ENCODE measurements at places on chromosomes 3 and 15.

DNA sequence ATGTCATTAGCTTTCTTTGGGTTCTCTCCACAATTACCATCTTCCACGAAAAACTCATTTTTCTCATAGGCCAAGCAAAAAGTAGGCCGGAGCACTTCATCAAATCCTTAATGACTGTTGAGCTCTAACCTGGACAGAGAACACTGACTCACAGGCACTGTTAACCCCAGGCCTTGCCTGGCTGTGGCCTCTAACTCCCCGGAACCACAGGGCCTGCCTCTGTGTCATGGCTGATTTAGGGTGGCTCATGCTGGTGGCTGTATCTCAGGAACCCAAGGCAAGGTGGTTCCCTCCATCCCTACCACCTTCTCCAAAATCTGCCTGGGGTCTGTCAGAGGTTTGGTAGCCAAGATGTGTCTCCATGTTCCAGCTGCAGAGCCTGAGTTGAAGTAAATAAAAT is 3.6 kb downstream of the CRTAP start:
- DNase-seq = no peak

DNA sequence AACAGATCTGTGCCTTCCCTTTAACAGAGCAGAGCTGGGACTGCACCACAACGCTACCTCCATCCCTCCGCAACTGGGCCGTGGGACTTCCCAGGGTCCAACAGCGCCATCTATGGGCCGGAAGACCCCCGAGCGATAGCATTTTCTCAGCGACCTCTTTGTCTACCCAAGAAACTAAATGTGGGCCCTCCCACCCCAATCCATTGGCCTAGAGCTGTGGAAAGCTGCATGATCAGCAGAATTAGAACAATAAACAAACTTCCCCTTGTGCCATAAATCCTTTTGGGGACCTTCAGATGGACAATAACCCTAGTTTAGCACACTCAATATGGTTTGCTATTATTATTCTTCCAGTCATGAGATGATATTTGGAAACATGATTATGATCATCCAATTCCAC is 74.8 kb upstream of the NTRK3 start:
- peak; percentile 62 for DNase-seq

- DNase-seq = peak; percentile 53
Measured at GRCh38 chr15:76904461-76905012, 603 bp downstream of the SCAPER start.

DNA sequence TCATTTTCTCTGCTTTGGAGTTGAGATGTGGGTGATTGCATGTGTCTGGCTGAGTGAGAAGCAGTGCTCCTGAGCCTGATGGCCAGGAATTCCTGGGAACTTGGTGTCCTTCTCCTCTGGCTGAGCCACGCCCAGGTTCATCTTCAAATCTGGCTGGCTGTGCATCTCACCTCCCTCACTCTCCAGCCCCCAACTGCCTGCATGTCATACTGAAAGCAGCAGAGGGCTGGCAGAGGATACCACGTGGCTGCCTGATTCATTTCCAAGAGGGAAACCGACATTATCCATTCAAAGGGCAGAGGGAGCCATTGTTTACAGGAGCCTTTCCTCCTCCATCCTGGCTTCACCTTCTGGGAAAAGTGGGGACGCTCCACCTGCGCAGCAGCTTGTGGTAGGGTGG is 57.4 kb downstream of the ABHD5 start:
- no peak for DNase-seq

DNA sequence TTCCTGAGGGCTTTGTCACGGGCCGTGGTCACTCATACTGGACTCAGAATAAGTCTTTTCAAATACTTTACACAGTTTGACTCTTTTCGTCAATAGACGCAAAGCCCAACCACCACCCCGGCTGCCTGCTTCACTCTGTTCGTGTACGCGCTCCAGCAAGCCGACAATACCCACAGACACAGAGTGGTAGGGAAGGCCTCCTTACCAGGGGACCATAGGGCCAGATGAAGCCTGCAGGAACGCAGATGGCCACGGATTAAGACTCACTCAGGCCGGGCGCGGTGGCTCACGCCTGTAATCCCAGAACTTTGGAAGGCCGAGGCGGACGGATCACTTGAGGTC is 29.7 kb downstream of the EFCAB12 start:
- peak; percentile 55 for DNase-seq

- DNase-seq = no peak
Measured at GRCh38 chr3:172096881-172097420, 57.6 kb downstream of the FNDC3B start.

DNA sequence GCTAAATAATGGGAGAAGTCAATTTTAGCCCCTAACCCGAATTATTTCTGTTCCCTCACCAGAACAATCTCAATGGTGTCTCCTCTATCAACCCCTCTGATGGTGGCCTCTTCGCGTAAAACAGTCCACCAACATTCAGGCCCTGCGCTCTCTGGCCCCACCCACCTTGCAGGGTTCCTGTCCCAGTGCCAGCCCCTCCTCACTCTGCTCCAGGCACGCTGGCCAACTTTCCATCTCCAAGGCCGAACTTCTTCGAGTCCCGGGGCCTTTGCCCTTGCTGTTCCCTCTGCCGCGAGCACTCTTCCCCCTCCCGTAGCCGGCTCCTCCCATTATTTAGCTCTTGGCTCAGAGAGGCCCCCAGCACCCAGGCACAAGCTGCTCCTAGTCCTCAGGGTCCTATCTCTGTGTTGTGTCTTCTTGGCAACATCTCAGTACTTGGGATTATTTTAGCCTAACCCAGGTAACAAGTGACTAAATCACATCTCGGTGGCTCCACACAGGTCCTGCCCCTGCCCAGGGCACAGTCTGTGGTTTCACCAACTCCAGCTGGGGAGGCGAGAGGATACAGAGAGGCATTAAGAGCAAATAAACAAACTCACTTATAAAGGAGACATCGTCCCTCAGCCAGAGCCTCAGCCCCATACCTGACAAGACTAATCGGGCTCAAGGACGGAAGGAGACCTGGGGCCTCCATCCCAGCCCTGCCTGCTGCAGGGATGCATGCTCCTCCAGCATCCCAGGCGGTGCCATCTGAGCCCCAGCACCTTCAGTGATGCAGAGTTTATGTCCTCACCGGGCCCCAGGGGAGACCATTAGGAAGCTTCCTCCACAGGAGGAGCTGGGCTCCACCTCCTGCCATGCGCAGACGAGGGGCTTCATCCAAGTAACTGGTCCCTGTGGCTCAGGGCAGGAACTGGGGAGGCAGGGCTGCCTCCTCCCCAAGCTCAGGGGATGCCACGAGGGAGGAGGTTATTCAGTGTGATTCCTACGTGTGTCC is 19.7 kb upstream of the IQSEC1 start:
- DNase-seq = no peak

DNA sequence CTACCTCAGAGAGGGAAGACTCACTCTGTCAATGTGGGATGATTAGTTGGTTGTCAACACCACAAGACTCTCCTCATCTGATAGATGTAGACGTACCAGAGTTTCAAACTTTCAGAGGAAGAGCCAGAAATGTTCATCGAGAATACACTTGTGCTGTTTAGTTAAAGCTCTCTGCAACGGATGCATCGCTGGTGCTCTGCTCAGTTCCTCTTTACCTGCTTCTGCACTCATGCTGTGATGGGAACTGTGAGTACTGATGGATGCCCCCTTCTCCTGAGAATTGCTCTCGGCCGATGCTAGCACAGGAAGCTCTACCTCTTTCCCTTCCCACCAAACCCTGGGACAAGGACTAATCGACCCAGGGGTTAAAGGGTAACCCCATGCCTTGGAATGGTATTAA is 51.8 kb upstream of the CCDC54 start:
- no peak for DNase-seq

GRCh38 chr3:158731938-158732855 is at the start of gene RARRES1:
TSS of gene RARRES1 (minus strand) at chr3:158732457. CDS start at chr3:158732415, 42 bp downstream.
- peak; percentile 88 for DNase-seq

GRCh38 chr3:71428841-71429596 is 154.5 kb downstream of the FOXP1 start:
- no peak for DNase-seq

DNA sequence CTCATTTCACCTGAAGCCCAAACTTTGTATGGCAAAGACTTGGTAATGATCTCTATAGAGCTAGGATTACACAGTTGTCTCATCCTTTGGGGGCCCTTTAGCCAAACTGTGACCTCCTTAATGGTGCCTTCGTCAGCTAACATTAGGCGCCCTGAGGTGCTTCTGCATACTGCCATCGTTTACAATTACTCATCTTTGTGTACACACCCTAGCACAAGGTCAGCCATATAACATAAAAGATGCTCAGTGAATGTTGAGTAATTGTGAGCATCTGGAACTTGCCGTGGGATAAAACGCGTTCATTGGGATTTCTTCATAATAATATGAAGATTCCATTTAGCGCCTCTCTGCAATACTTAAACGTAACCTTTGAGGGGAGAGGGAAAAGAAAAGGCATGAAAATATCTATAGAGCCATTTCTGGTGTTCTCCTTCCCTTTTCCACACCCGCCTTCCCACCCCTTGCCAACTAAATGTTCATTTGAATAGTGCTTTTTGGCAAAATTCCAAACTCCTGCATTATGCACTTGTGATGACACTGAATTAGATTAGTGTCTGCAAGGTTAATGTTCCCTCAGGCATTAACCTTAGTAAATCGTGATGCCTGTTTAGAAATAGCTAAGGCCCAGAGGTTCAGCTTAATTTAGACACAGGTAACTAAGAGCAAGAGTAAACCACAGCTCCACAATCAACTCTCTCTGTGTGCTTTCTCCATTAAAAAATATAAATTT is 990 bp upstream of the ZNF148 start:
- peak; percentile 67 for DNase-seq

DNA sequence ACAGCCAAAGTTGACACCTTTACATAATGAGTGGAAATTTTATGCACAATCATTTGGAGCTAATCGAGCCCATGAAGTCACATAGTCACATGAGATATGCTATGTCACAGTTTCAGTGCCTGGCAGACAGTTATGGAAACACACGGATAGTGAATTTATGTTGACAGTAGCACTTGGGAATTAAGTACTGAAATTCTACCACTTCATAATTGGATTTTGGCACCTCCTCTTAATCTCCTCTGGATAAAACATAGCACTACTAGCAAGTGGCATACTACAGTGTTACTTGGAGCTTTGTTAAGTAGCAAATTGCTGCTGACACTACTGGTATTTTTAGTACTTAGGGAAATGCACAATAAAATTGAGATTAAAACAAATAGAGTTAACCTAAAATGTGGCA is 1679.4 kb downstream of the OTOL1 start:
- DNase-seq = no peak

DNA sequence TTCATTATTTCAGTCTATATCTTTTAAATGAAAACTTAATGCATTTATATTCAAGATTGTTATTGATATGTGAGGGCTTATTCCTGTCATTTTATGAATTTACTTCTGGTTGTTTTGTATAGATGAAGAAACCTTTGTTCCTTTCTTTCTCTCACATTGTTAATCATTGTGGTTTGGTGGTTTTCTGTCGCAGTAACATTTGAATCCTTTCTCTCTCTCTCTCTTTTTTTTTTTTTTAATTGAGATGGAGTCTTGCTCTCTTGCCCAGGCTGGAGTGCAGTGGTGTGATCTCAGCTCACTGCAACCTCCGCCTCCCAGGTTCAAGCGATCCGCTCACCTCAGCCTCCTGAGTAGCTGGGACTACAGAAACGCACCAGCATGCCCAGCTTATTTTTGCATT is 22.1 kb downstream of the AGBL1 start:
- no peak for DNase-seq

DNA sequence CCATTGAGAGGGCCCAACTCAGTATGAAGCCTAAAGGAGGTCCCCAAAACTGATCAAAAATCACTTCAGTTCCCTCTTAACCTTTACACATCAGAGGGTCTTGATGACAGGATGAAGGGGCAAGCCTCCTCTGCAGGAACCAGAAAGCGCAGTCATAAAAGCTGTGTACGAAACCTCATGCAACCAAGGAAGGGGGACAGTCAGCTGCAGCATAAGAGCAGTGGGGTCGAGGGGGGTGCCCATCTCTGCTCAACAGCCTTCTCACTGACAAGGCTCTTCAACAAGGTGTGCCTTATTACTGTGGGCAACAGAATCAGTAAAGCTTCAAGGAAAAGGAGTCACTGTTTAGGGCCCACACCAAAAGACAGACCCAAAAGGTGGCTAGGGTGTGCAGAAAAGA is 3.9 kb downstream of the POC1A start:
- no peak for DNase-seq

DNA sequence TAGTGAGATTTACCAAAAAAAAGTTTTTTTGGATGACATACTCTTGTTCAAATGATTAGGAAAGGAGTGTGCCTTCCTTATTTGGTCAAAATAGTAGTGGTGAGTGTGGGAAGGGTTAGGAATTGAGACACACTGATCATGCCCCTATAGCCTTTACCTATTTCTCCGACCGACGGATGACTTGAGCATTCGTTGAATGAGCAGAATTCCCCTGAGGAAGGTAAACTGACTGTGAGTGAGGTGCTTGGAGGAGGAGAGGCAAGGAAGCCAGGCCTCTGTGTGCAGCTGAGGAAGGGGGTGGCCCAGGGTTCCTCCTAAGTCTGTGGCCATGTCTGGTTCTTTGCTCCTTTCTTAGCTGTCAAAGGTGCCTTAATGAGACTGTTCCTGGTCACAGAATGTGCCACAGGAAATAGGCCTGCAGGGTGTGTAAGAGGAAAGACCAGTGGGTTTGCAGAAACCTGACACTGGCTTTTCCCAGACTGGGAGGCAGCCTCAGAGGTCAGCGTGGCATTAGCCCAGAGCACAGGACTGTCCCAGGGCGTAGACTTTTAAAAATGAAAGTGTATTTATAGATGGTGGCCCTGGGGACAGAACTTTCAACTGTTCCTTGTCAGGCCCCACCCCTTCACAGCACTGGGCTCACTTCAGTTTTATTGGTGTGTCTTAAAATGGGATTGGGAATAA is 307.7 kb upstream of the C2CD4B start:
- DNase-seq = no peak

DNA sequence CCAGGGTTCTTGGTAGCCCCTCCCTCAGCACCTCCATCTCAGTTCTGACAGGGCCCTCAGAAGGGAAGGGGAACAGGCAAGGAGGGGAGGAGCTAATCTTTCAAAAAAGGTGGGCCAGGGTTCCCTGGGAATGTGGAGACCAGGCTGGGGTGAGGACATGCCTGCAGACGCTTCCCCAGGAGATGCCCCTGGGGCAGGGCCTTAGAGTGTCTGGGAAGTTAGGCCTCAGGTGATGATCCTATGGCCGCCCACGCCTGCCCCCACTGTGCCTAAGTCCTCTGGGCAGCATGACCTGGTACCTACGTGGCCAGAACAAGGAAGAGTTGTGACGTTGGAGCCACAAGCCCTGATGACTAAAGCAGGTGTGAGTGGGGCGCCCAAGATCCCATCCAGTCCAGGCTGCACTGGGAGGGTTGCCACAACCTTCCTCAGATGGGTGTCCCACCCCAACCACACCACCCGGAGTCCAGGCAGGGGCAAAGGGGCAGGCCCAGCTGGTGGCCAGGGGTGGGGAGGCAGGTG is 3.9 kb upstream of the SEMA3B start:
- DNase-seq = no peak

DNA sequence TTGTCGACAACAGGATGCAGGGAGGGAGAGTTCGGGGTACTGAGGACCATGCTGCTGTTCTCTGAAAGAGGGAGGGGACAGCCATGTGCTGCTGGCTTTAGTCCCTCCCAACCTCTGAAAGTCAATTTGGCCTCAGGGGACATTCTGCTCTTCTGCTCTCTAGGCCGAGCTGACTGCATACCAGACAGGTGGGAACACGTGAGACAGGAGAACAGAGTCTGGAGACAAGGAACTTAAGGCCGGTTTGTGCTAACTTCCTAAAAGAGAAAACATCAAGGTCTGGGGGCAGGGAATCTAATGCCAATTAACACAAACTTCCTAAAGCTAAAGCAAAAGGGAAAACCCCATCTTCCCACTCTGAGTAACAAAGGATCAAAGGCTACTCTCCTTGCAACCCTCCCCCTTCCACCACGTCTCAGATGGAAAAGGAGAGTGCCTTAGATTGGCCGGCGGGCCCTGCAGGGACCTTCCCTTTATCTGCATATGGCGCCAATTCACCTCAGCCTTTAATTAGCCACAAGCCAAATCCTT is 41.0 kb downstream of the SLCO2A1 start:
- no peak for DNase-seq

Measured in SK-N-SH (cell line).